ENCODE measurements at places on chromosomes 7 and 10. TPM values are rescaled to one million over a fixed set of nuclear protein-coding genes. Genes with fewer than 3 reads are reported as not detected.

DNA sequence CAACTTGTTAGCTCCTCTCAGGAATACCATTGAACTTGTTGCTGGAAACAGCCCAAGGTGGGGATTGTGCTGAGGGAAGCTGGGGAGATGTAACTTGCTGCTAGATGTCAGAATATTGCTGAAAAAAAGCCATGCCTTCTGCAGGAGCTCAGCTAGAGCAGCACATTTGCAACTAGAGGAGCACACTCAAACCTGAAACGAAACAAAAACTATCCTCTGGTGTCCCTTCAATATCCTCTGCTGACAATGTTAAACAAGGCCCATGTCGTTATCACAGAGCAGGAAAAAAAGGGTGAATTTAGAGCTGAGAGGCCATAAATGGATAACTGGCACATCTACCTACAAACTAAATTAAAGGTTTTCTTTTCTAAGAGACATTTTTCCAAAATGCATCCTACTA is 53.7 kb upstream of the MACC1 start:
- no peak for DNase-seq

IFIT5 gene
- 13.6 TPM for polyA plus RNA-seq

GRCh38 chr10:86535132-86535882 is 13.7 kb upstream of the WAPL start:
- peak; percentile 12 for DNase-seq

- no peak for DNase-seq
These were observed 50.8 kb upstream of the AOAH start for GRCh38 chr7:36775061-36775620.

GRCh38 chr10:62071846-62072281 is 170.4 kb downstream of the ARID5B start:
- no peak for DNase-seq

GRCh38 chr7:34507191-34507590 is 150.8 kb upstream of the NPSR1 start:
- DNase-seq: no peak

GRCh38 chr7:1531263-1531978 is 919 bp downstream of the MAFK start:
- peak; percentile 54 for DNase-seq

DNA sequence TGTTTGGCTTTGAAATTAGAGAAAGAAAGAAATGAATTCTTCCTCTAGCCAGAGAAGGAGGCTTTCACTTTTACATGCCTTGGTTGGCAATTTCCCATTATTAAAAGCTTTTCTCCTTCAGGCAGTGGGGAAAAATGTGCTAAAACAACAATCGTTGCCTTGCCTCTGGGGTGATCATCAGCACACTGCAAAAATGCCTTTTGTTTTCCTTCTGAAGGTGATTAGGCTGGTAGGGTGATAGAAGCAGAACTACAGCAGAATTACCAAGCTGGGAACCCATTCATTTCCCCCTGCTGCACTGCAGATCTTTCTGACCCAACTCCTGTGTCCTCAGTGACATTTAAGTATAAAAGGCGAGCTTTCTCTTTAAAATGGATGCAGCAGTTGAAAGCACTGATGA is 22.2 kb downstream of the ANK3 start:
- no peak for DNase-seq

- DNase-seq: no peak
These were observed 56.7 kb downstream of the DLG5 start for GRCh38 chr10:77869626-77870420.

DNA sequence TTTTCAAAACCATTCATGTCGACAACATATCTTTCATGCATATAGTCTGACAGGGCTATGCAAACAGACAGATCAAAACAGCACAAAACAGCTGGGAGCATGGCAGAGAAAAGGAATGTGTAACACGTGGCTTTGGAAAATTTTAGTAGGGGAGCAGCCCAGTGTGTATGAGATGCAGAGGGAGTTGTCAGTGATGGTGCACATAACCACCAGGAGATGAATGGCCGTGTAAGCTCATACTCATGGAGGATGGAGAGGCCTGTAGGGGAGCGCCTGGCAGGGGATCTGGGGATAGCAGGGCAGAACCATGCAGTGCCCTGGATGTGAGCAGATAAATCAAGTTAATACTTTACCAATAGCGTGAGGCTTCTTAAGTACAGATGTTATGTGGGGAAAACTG is 45.7 kb downstream of the RHOBTB1 start:
- DNase-seq: no peak

- DNase-seq: no peak
These were observed 30.2 kb downstream of the SLC39A12 start for GRCh38 chr10:17981766-17982380.

DNA sequence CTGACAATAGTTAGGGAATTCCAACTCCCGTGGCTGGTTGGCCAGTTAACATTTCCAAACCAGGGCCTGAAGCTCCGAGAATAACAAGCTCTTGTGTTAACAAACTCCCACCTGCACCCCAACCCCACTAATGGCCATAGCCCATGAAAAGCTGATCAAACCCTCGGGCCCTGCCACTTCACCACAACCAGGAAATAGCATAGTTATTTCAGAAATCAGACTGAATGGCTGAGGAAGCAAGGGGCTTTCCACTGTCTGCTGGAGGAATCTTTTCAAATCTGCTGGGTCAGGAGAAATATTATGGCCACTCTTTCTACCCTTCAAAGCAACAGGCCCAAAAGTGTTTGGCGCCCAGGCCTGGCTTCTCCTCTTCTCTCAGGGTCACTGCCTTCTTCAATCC is 145.6 kb downstream of the GLCCI1 start:
- no peak for DNase-seq

ITPRID1 gene
- not detected for polyA plus RNA-seq

DNA sequence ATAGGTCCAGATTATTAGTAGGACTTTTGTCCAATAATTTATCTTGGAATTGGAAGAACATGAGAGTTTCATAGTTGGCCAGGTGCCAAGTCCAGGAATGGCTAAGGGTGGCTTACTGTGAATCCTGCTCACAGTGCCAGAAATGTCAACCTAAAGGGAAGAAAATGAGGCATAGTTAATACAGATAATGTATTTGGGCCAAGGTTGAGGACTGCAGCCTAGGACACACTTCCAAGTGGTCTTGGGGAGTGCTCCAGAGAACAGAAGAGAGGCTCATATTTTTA is 78.2 kb downstream of the MAPK8 start:
- DNase-seq: no peak

GRCh38 chr10:5283305-5284158 is 81.2 kb upstream of the UCN3 start:
- peak; percentile 50 for DNase-seq

- DNase-seq: no peak
These were observed 164.0 kb upstream of the ASAH2 start for GRCh38 chr10:50415292-50415691.

GRCh38 chr7:73669288-73669701 is 1.7 kb downstream of the VPS37D start:
- no peak for DNase-seq

GRCh38 chr10:89550509-89550908 is 15.1 kb upstream of the SLC16A12 start:
- no peak for DNase-seq

DNA sequence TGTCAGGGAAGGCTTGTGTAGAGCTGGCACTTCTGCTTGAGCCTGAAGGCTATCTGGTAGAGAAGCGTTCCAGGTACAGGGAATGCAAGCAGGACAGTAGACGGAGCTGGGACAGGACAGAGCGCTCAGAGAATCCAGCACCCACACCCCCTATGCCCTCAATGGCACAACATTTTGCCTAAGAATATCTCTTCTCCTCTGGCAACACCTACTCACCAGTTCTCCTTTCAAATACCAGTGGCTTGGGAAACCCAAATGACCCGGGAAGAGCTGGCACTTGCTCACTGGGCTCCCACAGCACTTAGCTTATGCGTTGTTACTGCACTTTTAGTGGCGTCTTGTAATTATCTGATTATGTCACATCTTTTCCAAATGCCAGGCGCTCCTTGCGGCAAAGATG is 118.6 kb downstream of the RNF216 start:
- DNase-seq: no peak

DNA sequence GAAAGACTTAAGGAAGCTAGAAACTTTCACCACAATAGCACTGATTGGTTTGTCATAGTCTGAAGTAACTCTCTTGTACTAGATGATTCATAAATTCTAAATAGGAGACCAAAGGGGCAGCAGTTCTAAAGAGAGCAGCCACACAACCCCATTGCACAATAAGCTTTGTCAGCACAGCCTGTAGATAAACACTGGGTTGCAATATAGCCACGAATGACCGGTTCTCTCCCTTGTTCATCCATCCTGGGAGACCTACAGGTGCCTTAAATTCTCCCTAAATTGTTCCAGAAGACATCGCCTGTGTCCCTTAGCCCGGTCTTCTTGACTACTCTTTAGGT is 167.0 kb downstream of the SNX13 start:
- DNase-seq: no peak

DNA sequence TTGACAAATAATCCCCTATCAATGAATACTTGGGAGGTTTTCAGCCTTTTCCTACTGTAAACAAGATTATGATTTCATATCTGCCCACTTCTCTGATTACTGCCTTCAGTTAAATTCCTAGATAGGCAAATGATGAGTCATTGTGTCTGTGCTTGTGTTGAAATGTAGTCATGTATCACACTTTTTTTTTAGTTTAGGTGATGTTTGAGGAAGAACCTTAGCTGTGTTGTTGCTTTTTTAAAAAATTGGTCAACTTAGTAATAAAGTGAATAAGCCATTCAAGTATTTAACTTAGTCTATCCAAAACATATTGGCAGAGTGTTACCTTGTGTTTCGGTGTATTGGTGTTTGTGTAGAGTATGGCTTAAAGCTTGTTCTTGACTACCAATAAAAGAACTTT is 60.0 kb downstream of the WAC start:
- DNase-seq: no peak

GRCh38 chr10:112559349-112559748 is 112.3 kb downstream of the VTI1A start:
- no peak for DNase-seq

GRCh38 chr10:37754538-37755323 is 102.7 kb downstream of the ZNF248 start:
- no peak for DNase-seq

PLA2G12B gene
- not detected for polyA plus RNA-seq

- DNase-seq: no peak
These were observed 177.4 kb downstream of the ELFN1 start for GRCh38 chr7:1847260-1848001.

DNA sequence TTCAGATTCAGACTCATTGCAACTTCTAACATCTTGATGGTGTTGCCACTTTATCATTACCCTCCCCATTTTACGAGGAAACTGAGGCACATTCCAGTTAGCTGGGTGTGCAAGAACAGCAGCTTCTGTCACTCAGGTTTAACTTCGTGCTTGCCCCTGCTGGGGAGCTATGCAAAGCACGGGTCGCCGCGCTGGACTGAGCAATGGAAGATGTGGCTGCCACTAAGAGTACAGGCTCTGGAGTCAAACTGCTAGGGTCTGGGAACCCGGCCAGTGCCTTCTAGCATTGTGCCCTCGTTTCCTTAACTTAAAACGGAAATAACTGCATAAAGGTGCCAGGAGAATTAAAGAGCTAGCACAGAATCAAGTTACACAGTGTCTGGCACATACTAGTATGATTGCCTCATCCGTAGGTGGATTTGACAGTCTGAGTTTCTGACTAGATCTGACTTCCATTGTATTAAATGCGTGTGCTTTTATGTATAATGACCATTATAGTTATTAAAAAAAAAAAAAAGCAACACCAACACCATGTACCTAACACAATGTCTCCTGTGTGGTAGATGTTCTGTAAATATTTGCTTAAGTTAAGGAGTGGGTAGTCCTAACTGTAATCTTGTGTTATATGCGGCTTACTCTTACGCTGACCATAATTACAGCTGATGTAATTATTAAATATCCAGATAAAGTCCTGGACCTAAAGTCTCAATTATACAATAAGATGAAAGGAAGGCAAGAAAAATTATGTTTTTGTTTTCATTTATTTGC is 842 bp downstream of the ZNF22 start:
- peak; percentile 57 for DNase-seq

- DNase-seq: no peak
These were observed 15.8 kb upstream of the ACHE start for GRCh38 chr7:100911484-100911883.

GRCh38 chr7:47453093-47454061 is 128.5 kb downstream of the TNS3 start:
- no peak for DNase-seq

ZCCHC24 gene
- 0.79 TPM for polyA plus RNA-seq

OR2A1 gene
- polyA plus RNA-seq: 0.59 TPM

GRCh38 chr7:11727864-11728263 is 104.1 kb downstream of the THSD7A start:
- DNase-seq: no peak

DNA sequence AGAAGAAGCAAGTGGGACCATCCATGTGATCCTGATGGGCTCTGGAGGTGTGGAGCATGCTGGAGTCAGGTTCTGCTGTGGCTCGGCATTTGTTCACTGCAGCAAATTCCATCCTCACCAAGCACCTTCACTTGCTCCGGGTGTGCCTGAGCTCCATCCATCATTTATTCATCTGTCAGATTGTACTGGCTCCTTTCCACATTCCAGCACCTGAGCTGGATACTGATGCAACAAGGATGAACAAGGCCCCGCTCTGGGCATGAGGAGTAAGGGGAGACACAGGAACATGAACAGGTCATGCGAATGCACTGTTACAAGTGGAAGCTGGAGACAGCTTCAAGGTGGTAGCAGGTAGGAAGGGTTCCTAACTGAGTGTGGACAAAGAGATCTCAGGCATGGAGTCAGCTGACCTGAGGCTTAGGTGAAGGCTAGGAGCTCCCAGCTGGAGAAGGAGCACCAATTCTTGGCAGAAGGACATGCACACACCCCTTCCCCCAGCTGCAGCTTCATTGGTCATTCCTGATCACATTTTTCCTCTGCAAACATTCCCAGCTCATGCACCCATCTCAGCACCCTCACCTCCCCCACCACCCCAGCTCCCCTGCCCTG is 133.7 kb upstream of the ZMIZ1 start:
- DNase-seq: no peak

NPFFR1 gene
- not detected for polyA plus RNA-seq

CYP3A5 gene
- polyA plus RNA-seq: 0.19 TPM

- no peak for DNase-seq
These were observed 230.9 kb downstream of the BICC1 start for GRCh38 chr10:58743466-58744115.

- DNase-seq: peak; percentile 68
These were observed 56.2 kb downstream of the EEPD1 start for GRCh38 chr7:36208997-36209813.

- DNase-seq: no peak
These were observed 638 bp downstream of the METTL27 start for GRCh38 chr7:73841689-73842066.

ENO4 gene
- polyA plus RNA-seq: not detected

- DNase-seq: no peak
These were observed 859 bp upstream of the CH25H start for GRCh38 chr10:89207801-89208551.

DNA sequence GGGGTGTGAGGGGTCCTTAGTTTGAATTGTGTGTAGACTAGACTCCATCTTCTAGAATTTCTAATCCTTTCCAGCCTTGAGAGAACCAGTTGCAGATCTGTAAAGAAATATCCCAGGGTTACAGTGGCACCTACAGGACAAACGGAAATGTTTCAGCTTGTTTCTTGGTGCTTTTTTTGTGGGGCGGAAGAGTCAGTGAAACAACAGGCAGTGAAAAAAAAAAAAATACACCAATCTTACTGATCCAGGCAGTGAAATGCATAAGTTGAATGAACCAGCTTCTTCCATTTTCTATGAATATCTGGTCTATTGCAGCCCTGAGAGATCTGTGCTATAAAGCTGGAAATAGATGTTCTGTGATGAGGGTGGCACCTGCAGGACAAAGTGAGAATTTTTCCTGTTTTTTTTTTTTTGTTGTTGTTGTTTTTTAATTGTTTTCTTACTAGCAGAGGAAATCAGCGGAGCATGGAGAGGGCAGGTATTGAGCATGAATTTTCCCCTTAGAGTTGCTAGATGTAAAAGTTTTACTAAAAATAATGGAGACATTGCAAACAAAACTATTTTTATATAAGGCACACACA is 81.9 kb upstream of the DYNC1I1 start:
- no peak for DNase-seq

CTAGE4 gene
- polyA plus RNA-seq: 0.08 TPM

Data from CD4-positive, alpha-beta memory T cell (primary cell).